ENCODE measurements at places on chromosomes 5 and 9. TPM values are rescaled to one million over a fixed set of nuclear protein-coding genes. Genes with fewer than 3 reads are reported as not detected.

Gene TAL2
- total RNA-seq: 1.6 TPM

GRCh38 chr5:135066781-135067180 is 32.8 kb upstream of the PITX1 start:
- no peak for DNase-seq

DNA sequence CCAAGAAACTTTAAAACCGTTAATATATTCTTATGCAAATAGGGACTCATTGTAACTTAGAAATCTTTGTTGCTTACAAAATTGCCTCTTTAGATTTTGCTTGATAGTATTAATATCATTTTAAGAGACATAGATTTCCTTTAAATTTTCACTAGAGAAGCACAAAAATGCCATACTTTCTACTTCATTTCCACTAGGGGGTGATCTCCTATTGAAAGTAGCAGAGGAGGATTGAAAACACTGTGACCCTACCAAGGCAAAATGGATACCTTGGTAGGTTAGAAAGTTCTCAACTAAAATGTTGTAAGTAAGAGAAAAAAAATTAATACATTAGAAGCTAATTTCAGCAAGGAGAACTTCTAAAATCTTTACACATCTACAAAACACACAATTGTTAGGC is 204.9 kb downstream of the CHSY3 start:
- DNase-seq: no peak

Gene IFNA14
- total RNA-seq: not detected

DNA sequence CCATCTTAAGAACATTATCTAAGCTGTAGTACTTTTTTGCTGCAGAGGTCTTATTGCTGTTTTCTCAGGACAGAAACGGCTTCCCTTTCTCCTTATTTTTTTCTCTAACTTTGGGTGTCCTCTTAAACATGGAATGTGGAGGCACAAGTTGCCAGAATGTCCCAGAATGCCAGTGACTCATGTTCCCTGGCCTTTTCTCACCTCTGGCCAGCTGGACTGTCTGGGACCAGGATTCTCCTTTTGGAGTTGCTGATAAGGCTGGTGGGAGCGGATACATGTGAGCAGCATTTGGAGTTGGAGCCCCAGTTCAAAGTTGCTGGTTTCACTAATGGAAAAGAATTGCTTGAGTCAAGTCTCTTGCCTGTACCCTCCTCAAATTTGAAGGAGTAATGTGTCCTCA is 112.8 kb downstream of the ARHGAP26 start:
- DNase-seq: no peak

- DNase-seq: peak; percentile 16
Measured at GRCh38 chr9:82363198-82363597, 374.6 kb downstream of the SPATA31D1 start.
